ENCODE measurements at places on chromosomes 7 and 10.

- peak; percentile 35 for DNase-seq
Measured at GRCh38 chr7:77657427-77658224, 38.6 kb upstream of the RSBN1L start.

DNA sequence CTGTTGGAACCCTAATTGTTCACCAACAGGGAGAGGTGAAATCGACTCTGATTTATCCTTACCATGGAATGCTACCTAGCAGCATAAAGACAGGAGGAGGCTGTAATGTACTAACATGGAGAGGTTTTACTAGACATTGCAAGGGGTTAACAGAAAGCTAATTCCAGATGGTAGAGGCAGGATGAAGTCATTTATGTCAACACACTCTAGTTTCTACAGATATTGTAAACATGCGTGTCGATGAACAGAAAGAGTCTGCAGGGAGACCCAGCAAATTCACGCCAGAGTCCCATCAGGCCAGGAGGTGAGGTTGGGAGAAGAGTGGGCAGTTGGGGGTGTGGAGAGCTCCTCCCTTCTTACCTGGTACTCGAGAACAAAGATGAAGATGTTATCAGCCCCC lies 7.0 kb downstream of the NPC1L1 start:
- no peak for DNase-seq

- DNase-seq = no peak
Measured at GRCh38 chr7:28807396-28807994, 150.6 kb downstream of the TRIL start.

GRCh38 chr7:108296911-108297310 lies 159.3 kb downstream of the NRCAM start:
- DNase-seq = no peak

DNA sequence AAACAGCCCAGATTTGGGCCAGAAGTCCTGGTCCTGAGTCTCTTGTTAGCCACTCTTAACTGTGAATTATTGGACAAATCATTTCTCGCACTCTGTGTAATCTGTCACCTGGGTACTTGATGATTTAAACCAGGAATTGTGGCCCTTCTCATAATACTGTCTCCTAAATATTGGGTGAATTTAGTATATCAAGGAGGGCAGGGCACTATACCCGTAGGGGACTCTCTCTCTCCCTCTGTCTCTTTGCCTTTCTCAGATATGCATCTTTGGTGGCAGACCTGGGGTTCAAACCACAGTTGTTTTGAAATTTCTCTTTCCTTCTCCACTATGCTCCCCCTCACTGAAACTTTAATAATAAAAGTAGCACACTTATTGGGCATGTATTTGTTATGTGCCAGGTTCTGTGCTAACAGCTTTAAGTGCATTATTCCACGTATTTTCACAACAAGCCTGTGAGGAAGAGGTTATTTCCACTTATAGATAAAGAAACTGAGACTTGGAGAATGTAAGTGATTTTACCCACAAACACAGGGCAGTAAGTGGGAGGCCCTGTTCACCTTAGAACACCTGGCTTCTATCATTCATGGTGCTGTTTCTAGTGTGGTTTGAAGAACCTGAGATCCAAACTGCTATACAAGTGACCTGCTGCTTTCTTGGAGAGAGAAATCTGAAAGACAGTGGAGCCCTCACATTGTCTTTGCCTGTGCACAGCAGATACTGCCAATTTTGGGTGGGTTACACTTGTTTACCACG lies 11.8 kb downstream of the FAS start:
- DNase-seq = no peak

GRCh38 chr7:94183289-94183749 lies 179.2 kb upstream of the BET1 start:
- DNase-seq = no peak

DNA sequence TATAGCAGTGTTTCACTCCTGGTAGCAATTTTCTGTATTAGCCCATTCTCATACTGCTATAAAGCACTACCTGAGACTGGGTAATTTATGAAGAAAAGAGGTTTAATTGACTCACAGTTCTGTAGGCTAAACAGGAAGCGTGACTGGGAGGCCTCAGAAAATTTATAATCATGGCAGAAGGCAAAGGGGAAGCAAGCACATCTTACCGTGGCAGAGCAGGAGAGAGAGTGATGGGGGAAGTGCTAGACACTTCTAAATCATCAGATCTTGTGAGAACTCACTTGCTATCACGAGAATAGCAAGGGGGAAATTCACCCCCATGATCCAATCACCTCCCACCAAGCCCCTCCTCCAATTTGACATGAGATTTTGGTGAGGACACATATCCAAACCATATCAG lies 131.6 kb upstream of the EFCAB10 start:
- no peak for DNase-seq

- DNase-seq = no peak
Measured at GRCh38 chr10:69873135-69873639, 71.5 kb downstream of the COL13A1 start.

DNA sequence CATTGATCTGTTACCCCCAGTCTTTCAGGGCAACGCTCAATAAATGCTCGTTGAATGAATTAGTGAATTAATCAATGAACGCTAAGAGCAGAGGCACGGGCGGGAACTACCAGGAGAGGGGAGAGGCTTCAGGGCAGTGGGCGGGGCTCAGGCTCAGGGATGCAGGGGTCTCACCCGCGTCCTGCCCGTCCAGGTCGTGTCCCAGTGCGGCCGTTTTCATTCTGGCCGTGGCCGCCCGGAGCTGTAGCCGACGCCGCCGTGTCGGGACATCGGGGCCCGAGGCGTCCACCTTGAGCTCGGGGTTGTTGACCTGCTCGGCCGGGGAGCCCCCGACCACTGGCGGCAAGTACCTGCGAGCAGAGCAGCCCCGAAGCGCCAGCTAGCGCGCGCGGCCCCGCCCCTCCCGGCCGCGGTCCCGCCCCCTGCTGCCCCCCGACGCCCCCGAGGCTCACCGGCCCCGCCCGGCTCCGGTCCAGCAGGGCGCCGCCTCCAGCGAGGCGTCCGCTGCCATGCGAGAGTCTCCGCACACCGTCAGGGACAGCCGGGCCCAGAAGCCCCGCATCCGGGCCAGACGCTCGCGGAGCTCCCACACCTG lies 2.8 kb upstream of the GAL3ST4 start:
- DNase-seq = no peak

DNA sequence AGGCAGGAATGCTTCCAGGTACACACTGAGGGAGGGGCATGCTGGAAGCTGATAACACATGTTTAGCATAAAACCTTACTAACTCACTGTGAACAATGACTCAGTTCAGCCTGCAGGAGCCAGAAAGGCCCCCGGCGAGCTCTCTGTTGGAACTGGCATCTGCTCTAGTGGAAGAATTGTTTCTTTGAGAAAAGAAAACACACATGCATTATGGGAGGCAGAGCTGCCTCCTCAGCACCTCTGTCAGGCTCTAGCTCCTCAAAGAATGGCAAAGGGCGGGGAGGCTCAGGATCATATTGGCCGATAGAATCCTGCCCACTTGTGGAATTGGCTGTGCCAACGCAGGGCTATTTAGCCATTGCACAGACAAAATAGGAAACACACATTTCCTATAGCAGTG lies 338.3 kb downstream of the CXCL12 start:
- peak; percentile 37 for DNase-seq

DNA sequence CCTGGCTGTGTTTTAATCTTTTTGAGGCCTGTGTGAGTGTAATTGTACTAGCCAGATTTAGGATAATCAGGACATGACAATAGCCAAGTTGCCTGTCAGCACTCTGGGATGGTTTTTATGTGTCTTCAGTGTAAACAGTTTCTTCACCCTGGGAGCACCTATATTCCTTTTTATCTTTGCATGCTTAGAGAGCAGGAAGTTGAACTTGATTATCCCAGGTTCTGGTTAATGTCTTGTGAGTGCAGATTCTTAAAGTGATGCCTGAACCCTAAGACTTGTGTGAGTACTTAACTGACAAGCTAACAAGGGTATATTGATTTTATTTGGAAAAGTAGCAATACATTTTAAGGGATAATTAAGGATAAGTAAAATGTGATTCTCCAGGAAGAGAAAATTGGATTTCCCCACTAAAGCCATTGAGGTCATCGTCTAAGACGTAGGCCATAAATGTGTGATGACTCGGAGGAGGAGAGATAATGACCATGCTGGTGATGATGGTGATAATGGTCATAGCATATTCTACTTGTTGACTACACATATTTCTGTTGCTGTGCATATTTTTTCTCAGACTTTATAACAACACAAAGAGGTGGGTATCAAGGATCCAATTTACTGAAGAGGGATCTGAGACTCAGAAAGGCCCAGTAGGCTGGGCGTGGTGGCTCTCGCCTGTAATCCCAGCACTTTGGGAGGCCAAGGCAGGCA lies 234.7 kb downstream of the CAMK1D start:
- DNase-seq = no peak
